ENCODE measurements at places on chromosomes 5 and 9. TPM values are rescaled to one million over a fixed set of nuclear protein-coding genes. Genes with fewer than 3 reads are reported as not detected.
A peak's percentile ranks its signal among the peaks of the same experiment; 100 is the strongest.

Gene SERF1A
- 16.8 TPM for polyA plus RNA-seq

Gene PCDHA1
- not detected for polyA plus RNA-seq

Gene FOXD4L5
- polyA plus RNA-seq, result 0.24 TPM

Gene CREB3
- 39.6 TPM for polyA plus RNA-seq

Gene PCDHB5
- 7.0 TPM for polyA plus RNA-seq

Gene P4HA2
- 27.9 TPM for polyA plus RNA-seq

Gene KIF24
- 6.1 TPM for polyA plus RNA-seq

Gene SOHLH1
- polyA plus RNA-seq, result not detected

Gene RASGRF2
- 2.0 TPM for polyA plus RNA-seq

DNA sequence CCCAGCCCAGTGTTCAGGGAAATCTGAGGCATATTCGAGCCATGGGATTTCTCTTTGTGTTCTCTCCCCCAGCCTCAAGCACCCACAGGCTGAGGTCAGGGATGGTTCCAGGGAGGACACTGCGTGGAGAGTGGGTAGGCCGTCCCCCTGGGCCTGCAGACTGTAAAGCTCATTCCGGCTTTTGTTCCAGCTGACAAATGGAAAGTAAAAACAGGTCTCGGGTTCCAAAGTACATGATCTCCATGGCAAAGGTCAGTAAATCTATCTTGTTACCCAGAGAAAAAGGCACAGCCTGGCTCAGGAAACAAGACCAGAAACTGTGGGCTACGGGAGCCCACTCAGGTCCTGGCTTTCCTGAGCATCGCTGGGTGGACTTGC is 116.2 kb downstream of the ROR2 start:
- DNase-seq, result no peak

DNA sequence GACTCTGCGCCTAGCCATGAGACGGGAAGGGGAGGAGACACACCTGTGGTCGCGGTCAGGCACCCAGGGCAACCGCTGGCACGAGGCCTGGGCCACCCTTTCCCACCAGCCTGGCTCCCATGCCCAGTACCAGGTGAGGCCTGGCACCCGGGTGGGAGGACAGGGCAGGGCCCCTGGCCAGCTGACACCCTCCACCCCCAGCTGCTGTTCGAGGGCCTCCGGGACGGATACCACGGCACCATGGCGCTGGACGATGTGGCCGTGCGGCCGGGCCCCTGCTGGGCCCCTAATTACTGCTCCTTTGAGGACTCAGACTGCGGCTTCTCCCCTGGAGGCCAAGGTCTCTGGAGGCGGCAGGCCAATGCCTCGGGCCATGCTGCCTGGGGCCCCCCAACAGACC is 5.0 kb downstream of the MAMDC4 start:
- no peak for DNase-seq

GRCh38 chr5:10501554-10502075 is 59.9 kb downstream of the ROPN1L start:
- DNase-seq, result no peak

DNA sequence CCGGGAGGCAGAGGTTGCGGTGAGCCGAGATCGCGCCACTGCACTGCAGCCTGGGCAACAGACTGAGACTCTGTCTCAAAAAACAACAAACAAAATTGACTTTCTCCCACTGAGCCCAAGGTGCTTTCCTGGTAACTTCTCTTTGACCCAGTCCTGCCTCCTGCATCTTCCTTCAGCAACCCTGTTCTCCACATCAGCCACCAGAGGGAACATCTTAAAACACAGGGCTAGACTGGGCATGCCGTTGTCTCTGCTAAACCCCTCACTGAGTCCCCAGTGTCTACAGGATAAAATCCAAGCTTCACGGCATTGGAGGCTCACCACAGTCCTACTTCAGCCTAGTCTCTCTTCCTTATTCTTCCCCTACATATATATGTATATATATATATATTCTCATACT is 39.8 kb upstream of the KCNMB1 start:
- DNase-seq, result no peak

DNA sequence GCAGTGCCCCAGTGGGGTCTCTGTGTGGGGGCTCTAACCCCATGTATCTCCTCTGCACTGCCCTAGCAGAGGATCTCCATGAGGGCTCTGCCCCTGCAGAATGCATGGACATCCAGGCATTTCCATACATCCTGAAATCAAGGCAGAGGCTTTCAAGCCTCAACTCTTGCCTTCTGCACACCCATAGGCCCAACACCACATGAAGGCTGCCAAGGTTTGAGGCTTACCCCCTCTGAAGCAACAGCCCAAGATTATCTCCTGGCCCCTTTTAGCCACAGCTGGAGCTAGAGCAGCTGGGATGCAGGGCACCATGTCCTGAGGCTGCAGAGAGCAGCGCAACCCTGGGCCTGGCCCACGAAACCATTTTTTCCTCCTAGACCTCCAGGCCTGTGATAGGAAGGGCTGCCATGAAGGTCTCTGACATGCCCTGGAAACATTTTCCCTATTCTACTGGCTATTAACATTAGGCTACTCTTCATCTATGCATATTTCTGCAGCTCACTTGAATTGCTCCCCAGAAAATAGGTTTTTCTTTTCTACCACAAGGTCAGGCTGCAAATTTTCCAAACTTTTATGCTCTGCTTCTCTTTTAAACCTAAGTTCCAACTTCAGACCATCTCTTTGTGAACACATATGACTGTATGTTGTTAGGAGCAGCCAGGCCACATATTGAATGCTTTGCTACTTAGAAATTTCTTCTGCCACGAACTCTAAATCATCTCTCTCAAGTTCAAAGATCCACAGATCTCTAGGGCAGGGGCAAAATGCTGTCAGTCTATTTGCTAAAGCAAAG is 18.4 kb downstream of the NR3C1 start:
- no peak for DNase-seq

GRCh38 chr9:21576331-21577189 is 94.4 kb upstream of the IFNE start:
- DNase-seq, result no peak

- no peak for DNase-seq
These were observed 102.7 kb upstream of the NREP start for GRCh38 chr5:111859533-111860270.

- DNase-seq, result no peak
These were observed 144.2 kb downstream of the PDZD2 start for GRCh38 chr5:31783086-31783645.

GRCh38 chr5:144329681-144330080 is 159.0 kb downstream of the KCTD16 start:
- no peak for DNase-seq

- DNase-seq, result no peak
These were observed 640.7 kb upstream of the ST8SIA4 start for GRCh38 chr5:101543780-101544179.

GRCh38 chr5:168147568-168148360 is 143.7 kb upstream of the WWC1 start:
- no peak for DNase-seq

DNA sequence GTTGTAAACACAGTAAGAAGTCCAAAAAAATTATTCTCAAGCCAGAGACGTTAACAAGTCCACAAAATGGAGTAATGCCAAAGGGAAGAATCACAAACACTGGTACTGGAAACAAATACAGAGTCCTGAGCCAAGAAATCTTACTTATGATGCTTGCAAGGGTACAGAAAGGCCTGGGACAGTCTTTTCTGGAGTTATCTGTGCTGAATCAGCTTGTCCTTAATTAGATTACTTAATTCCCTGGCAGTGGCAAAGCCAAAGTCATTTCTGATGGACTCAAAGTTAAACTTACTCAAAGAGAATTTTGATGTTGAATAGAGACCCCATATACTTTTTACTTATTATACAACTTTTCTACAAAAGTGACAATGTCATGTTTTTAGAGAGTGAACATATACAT is 610.5 kb upstream of the ITGA1 start:
- no peak for DNase-seq

DNA sequence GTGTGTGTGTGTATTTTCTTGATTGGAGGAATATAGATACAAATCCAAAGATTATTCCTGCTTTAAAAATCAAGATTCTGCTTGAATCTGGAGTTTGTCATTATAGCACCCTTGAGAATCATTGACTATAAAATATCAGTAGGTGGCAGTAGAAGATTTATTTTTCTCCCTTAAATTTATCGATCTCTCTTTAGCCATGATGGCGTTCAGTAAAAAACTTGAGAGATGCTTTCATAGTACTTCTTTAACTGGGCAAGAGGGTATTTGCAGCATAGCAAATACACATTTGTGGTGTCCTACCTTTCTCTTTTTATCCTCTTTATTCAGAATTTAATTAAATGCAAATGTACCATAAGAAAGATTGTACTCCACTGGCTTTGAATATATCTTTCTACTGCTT is 307.7 kb downstream of the ADGRV1 start:
- DNase-seq, result peak; percentile 21

DNA sequence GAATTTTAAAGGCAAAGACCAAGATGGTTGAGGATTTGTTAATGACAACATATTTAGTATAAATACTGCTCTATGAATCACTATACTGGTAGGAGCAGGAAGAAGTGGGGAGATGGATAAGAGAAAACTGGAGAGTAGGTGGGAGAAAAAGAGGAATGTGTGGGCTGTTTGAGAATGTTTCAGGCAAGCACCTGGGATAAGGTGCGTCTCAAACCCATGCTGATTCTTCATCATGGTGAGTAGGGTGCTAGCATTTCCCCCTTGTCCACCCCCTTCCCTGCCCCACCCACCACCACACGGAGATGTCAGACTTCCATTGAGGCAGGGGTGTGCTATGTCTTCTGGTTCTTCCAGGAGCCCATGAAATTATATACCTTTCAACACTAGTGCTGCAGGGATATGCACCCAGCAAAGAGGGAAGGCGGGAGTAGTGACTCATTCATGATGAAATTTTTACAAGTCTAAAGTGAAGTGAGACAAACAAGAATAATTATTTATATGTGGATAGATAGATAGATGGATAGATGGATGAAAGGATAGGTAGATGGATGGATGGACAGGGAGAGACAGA is 54.3 kb downstream of the MTX3 start:
- DNase-seq, result no peak

DNA sequence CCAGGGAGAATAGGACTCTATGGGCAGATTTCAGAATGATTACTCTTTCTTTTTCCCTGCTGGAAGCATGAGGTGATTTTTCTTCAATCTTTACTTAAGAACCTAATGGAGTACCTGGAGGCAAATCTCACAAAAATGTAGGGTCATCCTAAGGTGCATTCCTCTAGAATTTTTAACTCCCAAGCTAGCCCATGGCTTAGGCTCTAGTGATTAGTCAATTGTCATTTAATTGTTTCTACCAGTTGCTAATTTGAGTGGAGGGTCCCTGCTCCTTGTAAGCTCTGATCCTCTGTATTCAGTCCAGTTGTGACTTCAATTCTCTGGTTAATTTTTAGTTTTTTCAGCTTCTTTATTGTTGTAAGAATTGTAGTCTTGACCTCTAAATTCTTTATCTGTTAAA is 467.0 kb downstream of the HTR1A start:
- no peak for DNase-seq

All from right renal pelvis (tissue), 4 donors.